Neuronal stem cell (in vitro differentiated cells): ENCODE measurements at places on chromosomes 16 and 17.

DNA sequence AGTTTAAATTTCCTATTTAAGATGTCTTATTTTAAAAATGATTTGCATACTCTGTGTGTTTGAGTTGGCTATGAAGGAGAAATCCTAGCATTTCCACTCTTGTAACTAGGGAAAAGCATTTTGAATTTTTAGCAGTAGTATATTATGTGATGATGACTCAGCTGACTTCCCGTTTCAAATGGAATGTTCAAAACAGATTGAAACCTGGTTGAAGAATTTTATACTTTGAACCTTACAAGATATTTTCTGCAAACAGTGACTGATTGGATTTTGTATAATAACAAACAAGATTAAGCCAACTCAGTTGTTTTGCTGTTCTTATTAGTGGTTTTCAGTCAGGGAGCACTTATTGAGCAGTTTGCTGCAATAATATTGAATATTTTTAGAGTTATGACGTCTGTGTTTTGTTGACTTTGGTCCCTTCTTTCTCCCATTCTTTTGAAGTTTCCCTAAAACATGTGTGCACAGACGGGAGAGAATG lies 8.0 kb downstream of the TNRC6A start:
- no peak for DNase-seq

DNA sequence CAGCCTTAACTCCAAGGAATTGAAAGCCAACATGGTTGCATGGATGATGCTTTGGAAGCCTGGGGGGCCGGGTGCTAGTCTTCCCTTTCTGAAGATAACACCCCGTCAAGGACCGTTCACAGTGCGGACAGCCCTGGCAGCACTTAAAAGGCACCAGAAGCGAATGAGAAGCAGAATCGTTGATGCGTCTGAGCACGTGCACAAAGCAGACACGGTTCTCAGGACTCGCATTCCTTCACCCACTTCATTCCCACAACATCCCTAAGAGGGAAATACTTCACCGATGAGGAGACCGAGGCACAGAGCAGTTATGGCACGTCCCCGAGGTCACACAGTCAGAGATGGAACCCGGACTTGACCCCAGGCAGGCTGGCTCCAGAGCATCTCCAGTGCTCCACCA lies 14.2 kb downstream of the TRPV1 start:
- DNase-seq: no peak

- no peak for DNase-seq
These were observed 26.9 kb upstream of the ZNF750 start for GRCh38 chr17:82866590-82867191.

DNA sequence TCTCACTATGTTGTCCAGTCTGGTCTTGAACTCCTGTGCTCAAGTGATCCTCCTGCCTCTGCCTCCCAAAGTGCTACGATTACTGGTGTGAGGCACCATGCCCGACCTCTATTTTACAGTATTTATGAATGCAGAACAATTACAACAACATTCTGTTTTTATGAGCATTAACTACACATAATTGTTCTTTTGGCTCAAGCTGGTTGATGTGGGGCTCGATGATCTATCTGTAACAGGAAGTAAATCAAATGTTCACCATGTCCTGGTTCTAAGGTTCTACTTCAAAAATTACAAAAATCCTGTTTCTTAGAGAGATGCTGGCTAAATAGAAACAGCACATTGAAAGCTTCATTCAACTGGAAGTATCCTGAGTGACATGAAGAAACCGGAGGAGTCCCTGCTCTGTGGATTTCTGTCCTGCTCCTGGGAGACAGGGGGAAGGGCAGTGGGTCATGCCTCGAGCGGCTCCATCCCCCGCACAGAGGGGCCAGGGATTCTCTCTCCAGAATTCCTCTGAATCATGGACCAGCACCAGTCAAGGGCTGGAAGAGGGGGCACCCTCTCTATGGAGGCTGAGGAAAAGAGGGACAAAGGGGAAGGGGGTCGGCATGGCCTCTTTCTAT lies 31.5 kb downstream of the FA2H start:
- DNase-seq: no peak

DNA sequence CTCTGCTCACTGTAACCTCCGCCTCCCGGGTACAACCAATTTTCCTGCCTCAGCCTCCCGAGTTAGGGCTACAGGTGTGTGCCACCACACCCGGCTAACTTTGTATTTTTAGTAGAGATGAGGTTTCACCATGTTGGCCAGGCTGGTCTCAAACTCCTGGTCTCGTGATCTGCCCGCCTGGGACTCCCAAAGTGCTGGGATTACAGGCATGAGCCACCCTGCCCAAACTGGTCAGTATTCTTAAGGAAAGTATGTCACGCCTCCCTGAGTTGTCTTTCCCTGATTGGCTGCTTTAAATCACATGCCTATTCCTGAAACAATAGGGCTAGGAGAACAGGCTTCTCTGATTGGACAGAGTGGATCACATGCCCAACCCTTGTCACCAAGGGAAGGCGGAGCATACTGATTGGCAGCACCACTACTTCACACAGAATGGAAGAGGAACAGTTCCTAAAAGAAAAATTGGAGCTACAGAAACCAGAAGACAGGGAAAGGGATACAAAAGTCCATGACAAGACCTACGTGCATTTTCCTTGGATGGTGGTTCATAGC lies 17.6 kb upstream of the CYB5B start:
- no peak for DNase-seq

- DNase-seq: no peak
These were observed 24.9 kb downstream of the GSE1 start for GRCh38 chr16:85637808-85638647.

- DNase-seq: peak; percentile 59
These were observed 2.7 kb downstream of the XYLT1 start for GRCh38 chr16:17467923-17468540.

DNA sequence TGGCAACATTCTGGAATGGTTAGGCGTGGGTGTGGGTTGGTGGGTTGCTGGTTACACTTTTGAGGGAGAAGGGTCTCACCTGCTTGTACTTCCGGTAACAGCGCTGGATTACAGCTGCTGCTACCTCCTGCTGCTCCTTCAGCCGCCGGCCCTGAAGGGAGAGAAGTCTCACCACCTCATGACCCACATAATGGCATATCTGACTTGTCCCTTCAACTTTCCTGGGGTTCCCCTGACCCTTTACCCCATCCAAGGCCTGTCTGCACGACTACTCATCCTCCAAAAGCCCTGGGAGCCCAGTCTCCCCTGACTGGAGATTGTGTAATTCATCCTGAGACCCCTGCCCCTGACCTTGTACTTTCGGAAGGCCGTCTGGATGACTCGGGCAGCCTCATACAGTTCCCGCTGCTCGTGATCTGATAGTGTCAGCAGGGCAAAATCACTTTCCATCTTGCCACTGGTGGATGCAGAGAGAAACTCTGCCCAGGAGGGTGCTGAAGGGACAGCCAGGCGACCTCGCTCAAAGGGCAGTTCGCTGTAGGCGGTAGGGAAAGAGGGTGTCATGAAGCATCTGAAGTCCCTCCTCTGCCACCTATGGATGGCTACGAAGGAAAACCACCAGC lies 2.0 kb upstream of the SPAG7 start:
- no peak for DNase-seq

- no peak for DNase-seq
These were observed 38.3 kb downstream of the SCPEP1 start for GRCh38 chr17:57016071-57016763.

DNA sequence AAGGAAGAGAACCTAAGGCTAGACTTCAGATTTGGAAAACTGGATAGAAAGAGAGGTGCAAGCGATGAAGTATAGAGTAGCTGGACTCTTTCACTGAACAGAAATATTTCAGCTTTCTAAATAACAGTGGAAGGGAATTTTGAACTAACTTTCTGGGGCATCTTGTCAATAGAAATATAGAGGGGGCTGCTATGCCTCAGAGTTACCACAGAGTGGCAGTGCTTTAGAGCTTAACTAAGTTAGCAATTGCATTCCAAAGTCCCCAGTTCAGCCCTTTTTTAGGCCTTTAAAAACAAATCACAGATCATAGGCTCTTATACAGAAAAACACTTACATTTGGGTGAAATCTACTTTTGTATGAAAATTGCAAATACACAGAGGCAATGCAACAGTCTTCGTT lies 154.2 kb upstream of the CDH8 start:
- DNase-seq: peak; percentile 9

DNA sequence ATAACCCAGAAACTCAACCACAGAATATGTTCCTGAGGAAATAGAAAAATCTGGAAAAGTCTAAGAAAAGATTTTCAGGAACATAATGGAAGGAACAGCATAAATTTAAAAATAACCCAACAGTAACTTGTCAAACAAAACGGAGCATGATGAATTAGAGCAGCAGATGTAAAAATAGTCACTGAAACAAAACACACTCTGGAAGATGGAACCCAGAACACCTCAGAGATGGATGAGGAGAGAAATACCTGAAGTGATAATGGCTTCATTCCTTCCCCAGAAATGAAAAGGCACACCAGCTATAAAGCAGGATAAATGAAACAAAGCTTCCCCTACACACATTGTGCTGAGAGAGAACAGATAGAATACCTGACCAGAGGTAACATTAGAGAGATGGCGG lies 6.3 kb downstream of the TK1 start:
- no peak for DNase-seq

GRCh38 chr16:50121721-50122445 lies 31.2 kb upstream of the TENT4B start:
- DNase-seq: no peak

- no peak for DNase-seq
These were observed 17.3 kb upstream of the SPN start for GRCh38 chr16:29645694-29646187.

DNA sequence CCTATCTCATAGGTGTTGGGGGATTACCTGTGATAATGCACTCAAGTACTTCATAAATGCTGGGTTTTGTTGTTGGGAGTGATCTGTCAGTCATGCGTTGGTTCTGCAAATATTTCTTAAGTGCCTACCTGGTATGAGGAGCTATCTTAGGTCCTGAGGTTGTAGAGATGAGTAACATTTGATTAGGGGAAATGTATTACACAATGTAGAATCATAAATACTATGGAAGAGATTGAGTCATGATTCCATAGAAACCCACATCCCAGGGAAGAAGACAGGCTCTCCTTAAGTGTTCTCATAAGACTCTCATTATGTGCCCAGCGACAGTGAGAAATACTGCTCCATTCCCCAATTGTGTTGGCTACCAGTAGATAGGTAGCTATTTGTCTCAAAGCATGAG lies 240.1 kb downstream of the FTO start:
- DNase-seq: no peak

DNA sequence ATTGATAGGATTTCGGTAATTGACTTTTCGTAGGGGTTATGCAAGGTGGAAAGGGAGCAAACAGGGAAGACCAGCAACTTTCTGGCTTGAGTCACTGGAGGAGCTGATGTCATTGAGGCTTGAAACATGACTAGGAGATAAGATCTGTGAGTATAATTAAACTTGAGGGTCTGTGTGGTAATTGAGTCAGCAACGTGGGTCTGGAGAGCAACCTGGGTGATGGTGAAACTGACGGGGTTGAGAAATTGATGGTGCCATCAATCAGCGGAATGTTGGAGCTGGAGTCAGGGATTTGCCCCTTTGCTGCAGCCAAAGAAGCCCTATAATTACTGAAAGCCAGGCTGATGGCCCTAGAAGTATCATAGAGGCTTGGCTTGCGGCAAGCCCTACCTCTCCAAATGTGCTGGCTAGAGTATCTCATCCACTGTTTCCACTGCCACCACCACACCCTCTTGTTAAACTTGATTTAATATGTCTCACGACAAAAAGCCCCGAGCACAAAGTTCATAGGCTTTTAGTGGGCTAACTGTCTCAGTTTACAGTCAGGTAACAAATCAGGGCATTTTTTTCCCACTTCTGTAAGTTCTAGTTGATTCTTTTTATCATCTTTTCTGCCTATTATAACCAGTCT lies 186.9 kb upstream of the ELAC2 start:
- no peak for DNase-seq

- DNase-seq: no peak
These were observed 384.7 kb downstream of the UTP18 start for GRCh38 chr17:51645056-51645455.

DNA sequence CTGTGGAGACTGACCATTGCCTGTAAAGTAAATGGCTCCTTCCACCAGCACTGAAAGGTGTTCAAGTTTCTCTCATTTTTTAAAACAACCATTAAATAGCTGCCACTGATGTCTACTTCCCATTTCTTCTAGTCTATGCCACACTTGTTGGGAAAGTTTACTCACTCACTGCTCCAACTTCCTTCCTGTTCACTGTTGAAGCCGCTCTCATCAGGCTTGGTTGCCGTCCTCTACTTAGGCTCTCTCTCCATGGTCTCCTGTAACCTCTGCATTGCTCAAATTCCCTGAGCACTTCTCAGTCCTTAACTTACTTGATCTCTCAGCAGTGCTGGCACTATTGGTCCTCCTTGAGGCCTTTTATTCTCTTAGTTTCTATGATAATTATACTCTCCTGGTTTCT lies 32.4 kb downstream of the SNX11 start:
- DNase-seq: no peak

DNA sequence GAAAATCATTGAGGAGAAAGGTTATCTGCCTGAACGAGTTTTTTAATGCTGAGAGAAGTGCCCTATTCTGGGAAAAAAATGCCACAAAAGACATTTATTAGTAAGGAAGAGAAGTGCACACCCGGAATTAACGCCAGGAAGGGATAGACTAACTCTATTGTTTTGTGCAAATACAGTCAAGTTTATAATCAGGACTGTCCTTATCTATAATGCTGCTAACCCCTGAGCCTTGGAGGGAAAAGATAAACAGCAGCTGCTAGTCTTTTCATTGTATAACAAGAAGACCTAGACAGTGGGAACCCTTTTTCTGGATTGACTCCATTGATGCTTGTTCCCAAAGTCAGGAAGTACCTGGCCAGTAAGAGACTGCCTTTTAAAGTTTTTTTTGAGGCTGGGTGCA lies 26.5 kb downstream of the BCAS3 start:
- no peak for DNase-seq

DNA sequence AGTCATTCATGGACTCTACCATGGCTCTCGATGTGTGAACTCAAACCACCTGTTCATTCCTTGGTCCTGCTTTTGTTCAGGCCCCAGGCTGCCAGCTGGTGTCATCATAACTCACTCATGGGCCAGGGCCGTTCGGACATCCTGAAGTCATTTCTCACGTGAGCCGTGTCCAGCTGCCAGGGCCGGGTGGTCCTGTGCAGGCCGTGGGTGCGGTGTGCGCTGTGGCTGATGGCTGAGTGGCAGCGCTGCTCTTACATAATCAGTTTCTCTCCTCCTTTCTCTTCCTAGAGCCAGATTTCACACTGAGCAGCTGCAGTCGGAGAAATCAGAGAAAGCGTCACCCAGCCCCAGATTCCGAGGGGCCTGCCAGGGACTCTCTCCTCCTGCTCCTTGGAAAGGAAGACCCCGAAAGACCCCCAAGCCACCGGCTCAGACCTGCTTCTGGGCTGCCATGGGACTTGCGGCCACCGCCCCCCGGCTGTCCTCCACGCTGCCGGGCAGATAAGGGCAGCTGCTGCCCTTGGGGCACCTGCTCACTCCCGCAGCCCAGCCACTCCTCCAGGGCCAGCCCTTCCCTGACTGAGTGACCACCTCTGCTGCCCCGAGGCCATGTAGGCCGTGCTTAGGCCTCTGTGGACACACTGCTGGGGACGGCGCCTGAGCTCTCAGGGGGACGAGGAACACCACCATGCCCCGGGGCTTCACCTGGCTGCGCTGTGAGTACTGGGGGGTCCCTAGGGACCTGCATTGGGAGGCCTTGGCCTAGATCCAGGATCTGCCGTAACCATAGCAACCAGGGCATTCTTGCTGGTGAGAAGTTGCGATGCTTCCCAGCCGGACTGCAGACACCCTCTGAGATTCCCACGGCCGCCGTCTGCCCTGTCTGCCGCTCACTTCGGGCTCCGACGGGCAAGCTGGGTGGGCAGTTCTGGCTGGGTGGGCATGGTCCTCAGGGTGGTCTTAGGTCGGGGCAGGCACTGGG lies at the start of gene IL34:
Gene IL34, plus strand, starts transcription at position 300 of the 982 bp plus-strand sequence. Its CDS starts 389 bp downstream, at position 689.
- no peak for DNase-seq

GRCh38 chr16:51822471-51822870 lies 671.4 kb upstream of the SALL1 start:
- DNase-seq: no peak

- DNase-seq: no peak
These were observed 162.5 kb upstream of the CNTNAP4 start for GRCh38 chr16:76114681-76115080.
